ENCODE measurements at places on chromosomes 5 and 9. TPM values are rescaled to one million over a fixed set of nuclear protein-coding genes. Genes with fewer than 3 reads are reported as not detected.

DNA sequence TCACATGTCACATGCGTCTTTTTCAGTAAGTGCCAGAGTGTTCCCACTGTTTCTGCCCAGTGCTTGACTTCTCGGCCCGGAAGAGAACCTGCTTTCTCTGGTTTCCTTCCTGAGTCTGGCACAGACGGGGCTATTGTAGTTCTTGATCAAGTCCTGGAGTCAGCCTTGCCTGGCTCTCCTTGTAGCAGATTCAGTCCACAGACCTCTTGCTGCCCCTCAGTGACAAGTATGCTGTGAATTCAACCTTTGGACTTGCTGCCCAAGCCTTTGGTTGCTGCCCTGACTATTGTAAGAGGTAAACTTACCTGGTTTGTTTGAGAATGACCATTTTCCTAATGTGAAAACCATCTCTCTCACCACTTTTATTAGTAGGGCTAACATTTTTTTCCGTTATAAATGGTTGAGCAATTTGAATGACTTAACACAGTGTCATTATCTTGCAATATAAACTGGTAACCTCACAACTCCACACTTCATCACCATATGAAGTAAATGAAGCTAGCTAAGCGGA is 24.7 kb downstream of the ZBTB34 start:
- peak; percentile 59 for DNase-seq

DNA sequence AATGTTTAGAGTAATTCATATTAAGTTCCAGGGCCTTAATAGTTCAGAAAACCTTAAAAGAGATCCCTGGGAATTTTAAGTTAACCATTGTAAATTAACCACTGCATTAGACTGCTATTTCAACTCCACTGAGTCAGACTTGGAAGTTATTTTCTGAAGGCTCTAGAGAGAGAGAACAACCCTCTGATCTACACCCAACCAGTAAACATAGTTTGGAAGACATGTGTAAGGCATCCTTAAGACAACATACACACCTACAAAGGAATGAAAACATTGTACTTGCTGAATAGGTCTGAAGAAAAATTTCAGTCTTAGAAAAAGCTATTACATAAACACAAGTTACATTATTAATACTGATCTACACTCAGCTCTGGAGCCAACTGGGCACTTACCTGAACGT is 158.2 kb upstream of the FST start:
- DNase-seq = no peak

DNA sequence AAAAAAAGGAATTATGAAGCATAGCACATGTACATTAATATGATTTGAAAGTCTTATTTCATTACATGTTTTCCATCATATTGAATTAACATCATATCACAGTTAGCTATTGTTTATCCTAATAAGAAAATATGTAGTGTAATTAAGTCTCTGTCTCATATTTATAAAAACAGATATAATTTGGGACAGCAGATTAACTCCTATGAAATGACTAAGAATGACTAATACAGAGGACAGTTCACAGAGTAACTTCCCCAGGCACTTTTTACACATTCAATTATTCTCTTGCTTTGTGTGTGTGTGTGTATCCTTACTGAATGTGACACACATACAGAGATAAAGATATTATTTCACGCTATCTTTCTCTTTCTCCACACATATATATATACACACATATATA is 2400.9 kb upstream of the C9orf72 start:
- no peak for DNase-seq

The PCDHGA2 gene
- 0.79 TPM for total RNA-seq

DNA sequence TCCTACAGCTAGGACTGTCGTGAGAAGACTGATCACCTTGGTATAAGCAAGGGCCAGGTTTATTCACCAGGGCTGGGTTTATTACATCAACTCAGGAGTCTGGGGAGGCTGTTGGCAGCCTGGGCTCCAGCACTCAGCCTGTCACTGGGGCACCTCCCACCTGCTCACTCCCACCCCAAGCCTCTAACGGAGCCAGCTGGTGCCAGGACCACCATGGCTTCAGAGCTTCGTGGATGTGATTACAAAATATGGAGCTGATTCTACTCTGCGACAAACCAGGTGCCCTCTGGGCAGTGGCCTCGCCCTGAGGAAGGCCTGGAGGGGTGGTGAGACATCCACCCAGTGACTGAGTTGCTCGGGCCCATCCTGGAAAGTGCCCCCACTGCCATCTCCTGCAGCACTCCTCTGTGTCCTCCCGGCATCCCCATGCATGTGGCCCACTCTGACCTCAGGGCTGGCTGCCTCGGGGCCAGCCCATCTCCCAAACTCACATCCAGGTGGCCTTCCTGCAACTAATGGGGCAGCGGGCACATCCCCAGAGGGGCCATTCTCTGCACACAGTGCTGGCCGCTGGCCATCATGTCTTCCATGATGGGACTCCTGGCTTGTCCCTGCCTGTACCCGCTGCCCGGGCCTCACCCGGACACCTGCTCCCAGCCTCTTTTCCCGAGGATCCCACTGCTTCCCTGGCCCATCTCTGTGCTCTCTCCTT is 49.6 kb downstream of the SECISBP2 start:
- DNase-seq = no peak

- peak; percentile 62 for DNase-seq
These were observed 219.1 kb downstream of the NDUFS4 start for GRCh38 chr5:53779541-53779981.

The GMCL2 gene
- total RNA-seq = not detected

DNA sequence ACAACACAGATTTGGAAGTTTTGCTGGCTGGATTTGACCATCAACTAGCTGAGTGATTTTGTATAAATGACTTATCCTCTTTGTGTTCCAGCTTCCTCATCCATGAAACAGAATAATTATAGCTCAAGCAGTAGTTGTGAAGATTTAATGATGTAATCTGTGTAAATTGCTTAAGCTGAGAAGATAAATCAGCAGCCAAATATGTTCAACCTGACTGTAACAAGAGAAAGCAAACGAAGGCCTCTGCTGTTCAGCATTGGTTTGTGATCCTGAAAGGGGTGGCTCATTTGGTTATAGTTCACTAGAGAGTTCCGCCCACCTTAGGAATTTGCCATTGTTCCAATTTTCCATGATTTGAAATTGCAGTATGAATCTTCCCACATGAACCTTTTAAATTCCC is 75.7 kb upstream of the CCDC112 start:
- no peak for DNase-seq

DNA sequence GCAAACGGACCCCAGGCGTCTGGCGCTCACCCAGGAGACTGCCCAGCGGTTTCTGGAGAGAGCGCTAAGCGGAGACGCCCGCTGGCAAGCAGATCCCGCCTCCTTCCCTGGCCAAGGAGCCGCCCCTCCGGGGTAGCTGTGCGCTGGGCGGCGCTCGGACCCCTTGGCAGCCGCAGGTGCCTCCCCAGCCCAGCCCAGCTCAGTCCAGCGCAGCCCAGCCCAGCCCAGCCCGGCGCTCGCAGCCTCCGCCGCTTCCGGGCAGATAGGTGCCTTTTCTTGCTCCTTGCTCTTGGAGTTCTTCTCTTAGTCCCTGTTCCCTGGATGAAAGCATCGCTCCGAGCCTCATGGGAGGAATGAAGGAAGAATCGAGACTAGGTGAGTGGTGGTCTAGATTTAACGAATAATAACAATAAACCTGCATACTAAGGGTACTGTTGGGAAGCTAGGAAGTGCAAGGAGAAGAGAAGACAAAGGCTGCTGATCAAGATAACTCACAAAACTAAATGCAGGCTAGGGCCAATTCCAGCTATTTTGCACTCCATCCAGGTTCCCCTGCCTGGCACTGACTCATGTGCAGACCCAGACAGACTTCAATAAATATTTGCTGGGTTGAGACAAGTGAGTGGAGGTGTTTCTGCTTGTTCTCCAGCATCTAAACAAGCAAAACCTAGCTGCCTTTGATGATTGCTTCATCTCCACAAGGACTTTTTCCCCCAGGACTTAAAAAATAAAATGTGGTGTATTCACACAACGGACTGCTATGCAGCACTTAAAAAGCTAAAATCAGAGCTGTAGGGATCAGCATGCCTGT is at the start of gene STK32A:
Gene STK32A, plus strand, starts transcription at position 202 of the 811 bp plus-strand sequence. CDS start 4,609 bp downstream, outside the sequence.
- DNase-seq = no peak

The MSMP gene
- 23.2 TPM for total RNA-seq

GRCh38 chr5:167064198-167064776 is 1227.2 kb upstream of the WWC1 start:
- DNase-seq = no peak

GRCh38 chr9:114896344-114896743 is 34.0 kb downstream of the TNFSF8 start:
- no peak for DNase-seq

- DNase-seq = no peak
These were observed 21.0 kb downstream of the RMI1 start for GRCh38 chr9:84001621-84002020.

DNA sequence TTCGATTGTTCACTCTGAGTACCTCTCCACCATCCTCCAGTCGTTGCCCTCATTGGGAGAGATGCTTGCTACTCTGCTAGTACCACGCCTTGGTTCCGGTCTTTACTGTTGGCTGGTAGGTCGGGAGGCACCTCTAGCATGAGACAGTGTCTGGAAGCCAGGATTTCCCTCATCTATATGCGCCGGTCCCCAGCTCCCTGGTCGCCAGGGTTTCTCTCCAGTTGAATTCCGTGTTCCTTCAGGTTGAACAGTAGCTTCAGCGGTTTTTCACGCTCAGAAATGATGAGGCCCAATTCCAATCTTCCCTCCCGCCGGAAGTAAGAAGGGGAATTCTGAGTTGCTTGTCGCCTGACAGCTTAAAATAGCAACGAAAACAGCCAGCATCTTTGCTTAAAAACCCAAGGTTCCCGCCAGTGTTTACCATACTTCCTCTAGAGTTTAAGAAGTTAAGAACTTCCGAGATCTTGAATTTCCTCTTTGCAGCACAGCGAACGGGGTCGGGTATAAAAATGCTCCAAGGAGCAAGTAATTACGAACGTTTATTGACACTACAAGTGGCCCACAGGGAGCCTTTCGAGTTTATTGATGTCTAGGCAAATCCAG is 1.3 kb upstream of the ST8SIA4 start:
- no peak for DNase-seq

The EIF4EBP3 gene
- 1.4 TPM for total RNA-seq

DNA sequence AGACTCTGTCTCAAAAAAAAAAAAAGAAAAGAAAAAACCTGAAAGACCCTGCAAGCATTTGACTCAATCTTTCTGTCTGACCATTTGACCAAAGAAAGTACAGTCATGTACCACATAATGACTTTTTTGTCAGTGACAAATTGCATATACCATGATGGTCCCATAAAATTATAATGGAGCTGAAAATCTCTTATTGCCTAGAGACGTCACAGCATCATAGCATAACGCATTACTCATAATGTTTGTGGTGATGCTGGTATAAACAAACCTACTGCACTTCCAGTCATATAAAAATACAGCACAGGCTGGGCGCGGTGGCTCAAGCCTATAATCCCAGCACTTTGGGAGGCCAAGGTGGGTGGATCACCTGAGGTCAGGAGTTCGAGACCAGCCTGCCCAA is 10.5 kb downstream of the ECM2 start:
- no peak for DNase-seq

GRCh38 chr5:33231214-33231710 is 209.5 kb upstream of the TARS1 start:
- no peak for DNase-seq

DNA sequence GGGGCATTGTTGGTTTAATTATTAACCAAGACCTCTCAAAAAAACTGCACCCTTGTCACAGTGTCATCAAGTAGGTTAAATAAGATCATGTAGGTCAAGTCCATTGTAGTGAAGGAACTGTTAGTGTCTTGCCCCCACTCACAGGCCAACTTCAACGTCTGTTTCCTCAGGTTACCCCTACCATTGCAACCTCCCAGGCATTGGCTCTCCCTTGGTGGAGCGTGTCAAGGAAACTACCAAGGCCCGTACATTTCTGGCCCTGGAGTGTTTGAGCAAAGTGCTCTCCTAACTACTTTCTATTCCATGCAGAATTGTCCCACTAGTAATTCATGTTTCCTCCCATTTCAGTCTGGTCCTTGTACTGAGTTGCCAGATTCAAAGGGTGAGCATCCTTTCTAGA is 167.5 kb downstream of the MEF2C start:
- no peak for DNase-seq

DNA sequence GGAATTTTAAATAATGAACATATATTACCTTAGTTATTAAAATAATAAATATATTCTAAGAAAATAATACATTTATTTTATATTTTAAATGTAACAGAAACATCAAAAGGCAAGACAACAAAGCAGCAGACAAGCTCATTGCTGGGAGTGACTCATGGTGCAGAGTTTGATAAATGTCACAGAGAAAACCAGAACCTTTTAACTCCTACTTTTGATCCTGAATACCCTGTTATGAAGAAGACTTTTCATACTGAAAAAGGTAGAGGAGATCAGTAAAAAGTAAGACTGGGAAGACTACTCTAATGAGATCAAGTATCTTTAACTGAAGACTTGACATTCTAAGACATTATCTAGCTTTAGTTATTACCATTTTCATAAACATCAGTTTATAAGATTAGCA is 99.0 kb upstream of the GNA14 start:
- DNase-seq = no peak

GRCh38 chr5:181173027-181173419 is 25.6 kb downstream of the OR2V2 start:
- no peak for DNase-seq

- DNase-seq = no peak
These were observed 219.1 kb downstream of the C9orf50 start for GRCh38 chr9:129401623-129402370.

The ORM2 gene
- total RNA-seq = not detected

The FOCAD gene
- total RNA-seq = 88.4 TPM

The TOPORS gene
- 43.7 TPM for total RNA-seq

GRCh38 chr9:76980566-76980965 is 38.9 kb upstream of the FOXB2 start:
- no peak for DNase-seq

- DNase-seq = no peak
These were observed 447.4 kb upstream of the WWC1 start for GRCh38 chr5:167843881-167844572.

- DNase-seq = no peak
These were observed 871.4 kb downstream of the MAT2B start for GRCh38 chr5:164376843-164377242.

GRCh38 chr5:135986891-135987401 is 32.2 kb upstream of the LECT2 start:
- no peak for DNase-seq

The MOB3B gene
- total RNA-seq = 0.07 TPM

DNA sequence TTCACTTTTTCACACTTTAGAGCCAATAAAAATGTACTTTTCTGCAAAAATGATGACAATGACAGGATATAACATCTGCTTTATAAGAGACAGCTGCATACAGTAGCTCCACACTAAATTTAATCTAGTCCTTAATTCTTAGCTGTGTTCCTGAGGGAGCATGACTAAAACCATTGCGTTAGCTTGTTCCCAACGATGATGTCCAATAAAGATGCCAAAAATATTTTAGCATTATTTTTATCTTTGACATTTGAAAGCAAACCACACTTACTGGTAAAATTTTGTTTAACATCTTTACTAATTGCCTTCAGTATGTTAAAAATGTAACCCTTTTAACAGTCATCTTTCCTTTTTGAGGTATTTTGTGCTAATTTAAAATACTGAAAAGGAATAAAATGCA is 382.7 kb downstream of the CHSY3 start:
- no peak for DNase-seq

- DNase-seq = no peak
These were observed 195.0 kb upstream of the RGMB start for GRCh38 chr5:98578438-98578837.

The NEUROG1 gene
- total RNA-seq = not detected

- DNase-seq = no peak
These were observed 518.3 kb downstream of the CTNND2 start for GRCh38 chr5:11385901-11386293.

Data from pulmonary artery endothelial cell (primary cell).